ENCODE measurements at places on chromosomes 16 and 17.

DNA sequence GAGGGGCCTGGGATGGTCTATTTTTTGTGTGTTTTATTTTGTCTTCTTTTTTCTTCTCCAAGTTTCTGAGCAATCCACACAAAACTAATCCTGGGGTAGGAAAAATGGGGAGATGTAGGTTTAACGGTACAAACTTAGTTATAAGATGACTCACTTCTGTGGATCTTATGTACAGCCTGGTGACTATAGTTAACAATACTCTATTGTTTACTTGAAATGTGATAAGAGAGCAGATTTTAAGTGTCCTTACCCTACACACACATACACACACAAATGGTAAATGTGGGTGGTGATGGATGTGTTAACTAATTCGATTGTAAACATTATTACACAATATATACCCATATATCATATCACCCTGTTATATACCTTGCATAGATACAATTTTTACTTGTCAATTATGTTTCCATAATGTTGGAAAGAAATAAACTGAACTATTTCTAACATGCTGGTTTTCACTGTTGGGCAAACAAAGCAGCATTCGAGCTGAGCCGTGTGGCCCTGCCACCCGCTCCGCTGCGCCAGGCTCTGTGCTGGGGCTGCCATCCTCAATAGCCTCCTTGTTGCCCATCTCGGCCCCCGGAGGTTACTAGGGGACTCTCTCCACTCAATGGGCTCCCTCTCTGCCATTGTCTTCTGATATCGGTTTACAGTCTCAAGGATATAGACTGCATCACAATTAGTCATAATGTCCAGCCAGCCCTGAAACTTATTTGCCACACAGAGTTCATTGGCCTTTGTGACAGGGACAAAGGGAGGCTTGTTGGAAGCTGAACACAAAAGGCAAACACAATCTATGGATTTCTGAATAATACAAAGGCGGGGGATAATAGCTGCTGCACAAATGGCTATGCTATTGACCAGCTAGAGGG lies 380.3 kb upstream of the MAF start:
- no peak for DNase-seq

DNA sequence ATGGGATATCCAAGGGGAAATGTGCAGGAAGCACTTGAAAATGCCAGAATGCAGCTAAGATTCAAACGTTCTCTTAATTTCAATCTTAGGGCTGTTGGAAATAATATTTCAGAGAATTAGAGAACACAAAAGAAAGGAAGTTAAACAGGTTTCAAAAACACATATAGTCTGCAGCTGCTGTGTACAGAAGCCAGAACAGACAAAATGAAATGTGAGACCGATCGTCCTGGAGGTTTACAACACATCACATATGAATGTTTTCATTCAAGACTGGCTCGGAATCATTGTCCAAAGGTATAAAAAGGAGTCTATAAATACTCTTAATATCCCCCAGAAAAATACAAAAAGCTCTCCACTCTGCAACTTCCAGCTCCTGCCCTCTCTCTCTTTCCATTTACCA lies 14.3 kb downstream of the CYTH1 start:
- DNase-seq, result no peak

DNA sequence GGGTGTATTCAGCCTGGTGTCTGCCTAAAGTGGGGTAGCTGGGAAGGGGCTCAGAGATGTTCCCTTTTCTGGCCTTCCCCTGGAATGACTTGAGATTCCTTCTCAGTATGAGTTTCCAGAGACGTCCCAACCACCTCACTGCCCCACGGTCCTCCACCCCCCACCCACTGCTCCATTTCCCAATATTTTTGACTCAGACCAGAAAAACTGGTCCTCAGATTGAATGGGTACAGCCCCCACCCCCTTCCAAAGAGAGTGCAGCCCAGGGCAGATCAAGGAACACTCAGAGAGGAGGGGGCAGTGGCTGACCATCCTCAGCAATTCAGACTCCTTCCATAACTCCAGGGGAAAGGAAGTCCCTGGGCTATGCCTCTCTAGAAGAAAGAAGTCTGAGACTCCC lies 3.2 kb downstream of the ACLY start:
- no peak for DNase-seq

GRCh38 chr17:82659886-82660285 lies 11.6 kb upstream of the WDR45B start:
- DNase-seq, result no peak

DNA sequence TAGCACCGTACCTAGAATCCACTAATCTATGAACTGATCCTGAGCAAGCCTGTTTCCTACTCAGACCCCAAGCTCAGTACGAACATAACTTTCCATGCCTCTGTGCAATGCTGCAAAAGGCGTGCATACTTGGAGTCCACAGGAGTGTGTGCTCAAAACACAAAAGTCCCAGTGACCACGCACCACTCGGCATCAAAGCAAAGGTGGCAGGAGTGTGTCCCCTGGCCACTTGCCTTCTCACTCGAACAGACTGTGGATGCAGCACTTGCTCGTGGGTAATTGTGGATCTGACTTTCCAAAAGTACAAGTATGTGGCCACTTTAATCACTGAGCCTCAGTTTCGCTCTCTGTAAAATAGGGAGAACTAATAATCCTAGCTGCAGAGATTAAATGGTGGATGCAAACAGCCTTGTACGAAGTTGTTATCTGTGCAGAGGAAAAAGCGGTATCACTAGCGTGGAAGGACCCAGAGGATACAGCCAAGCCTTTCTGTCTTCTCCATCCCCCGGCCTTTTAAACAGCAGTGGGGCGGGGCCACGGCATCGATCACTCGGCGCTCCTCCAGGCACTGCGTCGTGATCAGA lies 311 bp upstream of the KDM8 start:
- DNase-seq, result peak; percentile 88
